ENCODE measurements at places on chromosomes 11 and 22.
A peak's percentile ranks its signal among the peaks of the same experiment; 100 is the strongest.

GRCh38 chr11:18294862-18295261 is 27.1 kb downstream of the HPS5 start:
- DNase-seq, result no peak

GRCh38 chr22:18059991-18060390 is 17.8 kb upstream of the PEX26 start:
- no peak for DNase-seq

DNA sequence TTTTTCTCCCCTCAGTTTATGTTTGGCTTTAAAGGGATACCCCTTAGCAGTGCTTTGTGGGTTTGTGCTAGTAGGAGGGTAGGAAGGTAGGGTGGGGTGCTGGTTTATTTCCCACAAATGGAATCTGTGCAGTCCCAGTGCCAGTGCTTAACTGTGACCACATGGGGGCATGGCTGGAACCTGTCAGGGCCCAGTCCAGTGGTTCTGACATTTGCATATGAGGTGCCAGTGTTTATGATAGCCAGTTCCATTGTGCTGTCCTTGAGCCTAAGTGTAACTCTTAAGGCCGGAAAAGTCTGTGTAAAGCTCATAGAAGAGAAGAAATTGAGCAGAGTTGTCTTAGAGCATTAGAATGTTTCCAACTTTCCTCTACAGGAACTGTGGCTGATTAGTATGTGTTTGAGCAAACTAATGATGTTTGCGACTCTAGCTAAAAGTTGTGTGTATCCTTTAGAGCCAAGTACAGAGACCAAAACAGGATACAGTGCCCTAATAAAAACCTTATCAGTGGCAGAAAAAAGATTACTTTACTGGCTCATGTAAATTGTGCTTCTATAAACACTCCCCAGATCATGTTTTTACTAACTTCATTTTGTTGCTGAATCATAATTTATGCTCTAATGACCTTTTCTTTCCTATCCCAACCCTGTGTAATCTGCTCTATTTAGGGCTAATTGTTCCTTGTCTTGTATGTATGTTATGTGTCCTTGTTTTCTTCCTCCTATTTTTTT is 38.1 kb downstream of the DIXDC1 start:
- DNase-seq, result no peak

GRCh38 chr11:44893308-44893822 is 57.3 kb downstream of the TP53I11 start:
- no peak for DNase-seq

- DNase-seq, result no peak
Observed at GRCh38 chr11:122647736-122648275, 7.7 kb upstream of the UBASH3B start.

GRCh38 chr22:19988331-19988808 is 28.3 kb downstream of the ARVCF start:
- no peak for DNase-seq

DNA sequence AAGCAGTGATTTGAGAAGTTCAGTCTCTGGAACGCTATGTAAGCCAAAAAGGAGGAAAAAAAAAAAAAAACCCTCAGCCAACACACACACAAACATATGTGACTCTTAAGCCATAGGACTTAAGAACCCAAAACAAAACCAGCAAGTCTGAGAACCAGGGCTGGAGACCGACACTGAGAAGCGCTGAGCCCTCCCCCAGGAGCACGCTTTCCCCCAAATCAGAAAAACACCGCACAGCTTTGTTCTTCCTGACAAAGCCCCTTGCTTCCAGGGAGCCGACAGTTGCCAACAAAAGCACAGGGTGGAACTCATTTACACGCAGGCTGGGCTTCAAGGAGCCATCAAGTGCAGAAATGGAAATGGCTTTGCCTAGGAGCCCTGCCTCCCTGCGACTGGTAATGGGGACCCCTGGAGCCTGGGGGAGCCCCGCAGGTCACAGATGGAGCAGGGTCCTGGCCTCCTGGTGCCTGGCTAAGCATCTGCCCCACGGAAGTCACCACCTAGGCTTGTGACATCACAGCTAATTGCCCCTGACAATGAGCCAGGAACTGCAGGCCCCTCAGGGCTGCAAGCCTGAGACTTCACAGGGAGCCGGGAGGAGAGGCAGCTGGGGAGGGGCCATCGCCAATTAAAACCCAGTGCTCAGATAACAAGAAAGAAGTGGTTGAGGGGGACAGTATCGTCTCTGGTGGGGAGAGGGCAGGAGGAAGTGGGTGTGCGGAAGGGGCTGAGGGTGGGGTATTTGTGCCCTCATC is 66.9 kb downstream of the NFAM1 start:
- DNase-seq, result peak; percentile 80

GRCh38 chr11:17434108-17434507 is 42.5 kb downstream of the ABCC8 start:
- DNase-seq, result no peak

- no peak for DNase-seq
Observed at GRCh38 chr11:95304777-95305176, 73.8 kb upstream of the SESN3 start.

DNA sequence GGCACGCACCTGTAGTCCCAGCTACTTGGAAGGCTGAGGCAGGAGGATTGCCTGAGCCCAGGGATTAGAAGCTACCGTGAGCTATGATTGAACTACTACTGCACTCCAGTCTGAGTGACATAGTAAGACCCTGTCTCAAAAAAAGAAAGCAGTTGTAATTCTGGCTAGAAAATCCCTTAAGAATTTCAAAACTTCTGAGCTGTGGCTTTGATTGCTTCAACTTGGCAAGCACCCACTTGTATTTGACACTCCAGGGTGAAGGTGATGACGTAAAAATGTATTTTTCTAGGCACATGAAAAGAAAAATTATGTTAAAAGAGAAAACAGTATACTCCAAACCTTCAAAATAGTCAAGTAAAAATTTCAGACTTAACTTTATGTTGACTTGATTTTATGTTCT is 23.6 kb upstream of the ALKBH3 start:
- DNase-seq, result no peak

DNA sequence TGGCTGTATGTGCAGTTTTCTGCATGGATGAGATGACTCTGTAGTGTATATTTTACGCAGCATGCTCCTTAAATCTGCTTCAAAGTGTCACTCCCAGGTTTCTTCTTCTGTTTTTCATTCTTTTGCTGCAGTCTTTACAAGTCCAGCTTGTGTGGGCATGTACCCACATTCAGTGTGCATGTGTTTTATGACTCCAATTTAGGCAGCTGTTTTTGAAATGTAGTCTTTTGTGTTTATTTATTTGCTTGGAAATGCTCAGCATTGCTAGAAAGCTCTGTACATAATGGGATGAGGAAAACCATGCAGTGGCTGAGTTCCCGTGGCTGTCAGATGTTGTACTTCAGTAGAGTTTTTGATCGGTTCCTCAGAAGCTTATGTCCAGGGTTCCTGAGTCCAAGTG is 138.5 kb downstream of the ARHGAP42 start:
- DNase-seq, result peak; percentile 16

DNA sequence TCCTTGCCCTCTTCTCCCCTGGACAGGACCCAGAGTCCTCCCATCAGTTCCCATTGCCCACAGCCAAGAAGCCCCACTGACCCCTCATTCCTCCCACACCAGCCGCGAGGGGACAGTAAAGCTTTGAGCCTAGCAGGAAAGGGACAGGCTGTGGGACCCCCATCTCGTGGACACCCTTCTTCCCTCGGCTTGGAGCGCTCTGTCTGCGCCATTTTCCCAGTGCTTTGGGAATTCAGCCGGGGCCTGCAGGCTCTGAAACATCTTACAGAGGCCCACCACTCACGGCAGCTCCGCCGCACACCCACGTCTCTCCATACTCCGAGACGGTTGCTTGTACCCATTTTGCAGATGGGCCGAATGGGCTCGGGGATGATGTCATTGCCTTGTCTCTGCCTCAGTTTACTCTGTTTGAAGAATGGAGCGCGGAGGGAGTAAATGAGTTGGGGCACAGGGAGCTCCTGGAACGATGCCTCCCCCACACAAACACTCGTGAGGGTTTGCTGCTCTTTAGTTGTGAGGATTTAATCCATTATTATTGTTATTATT is 447.7 kb downstream of the TBC1D22A start:
- no peak for DNase-seq

- DNase-seq, result peak; percentile 51
Observed at GRCh38 chr22:20130731-20131596, 640 bp upstream of the ZDHHC8 start.

DNA sequence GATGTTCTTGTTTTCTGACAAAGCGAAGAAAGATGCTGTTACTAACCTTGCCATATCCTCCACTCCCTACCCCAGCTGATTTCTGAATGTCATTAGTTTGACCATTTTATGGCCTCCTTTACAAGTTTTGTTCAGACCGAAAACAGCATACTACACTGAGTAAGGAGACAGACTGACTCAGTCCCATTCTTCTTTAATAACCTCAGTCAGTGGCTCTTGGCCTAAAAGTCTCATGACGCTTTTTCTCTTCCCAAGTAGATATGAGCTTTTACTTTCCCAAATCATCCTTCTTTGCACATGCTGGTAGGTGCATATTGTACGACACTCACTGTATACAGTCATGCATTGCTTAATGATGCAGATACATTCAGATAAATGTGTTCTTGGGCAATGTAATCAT is 8.0 kb upstream of the FIBIN start:
- no peak for DNase-seq

DNA sequence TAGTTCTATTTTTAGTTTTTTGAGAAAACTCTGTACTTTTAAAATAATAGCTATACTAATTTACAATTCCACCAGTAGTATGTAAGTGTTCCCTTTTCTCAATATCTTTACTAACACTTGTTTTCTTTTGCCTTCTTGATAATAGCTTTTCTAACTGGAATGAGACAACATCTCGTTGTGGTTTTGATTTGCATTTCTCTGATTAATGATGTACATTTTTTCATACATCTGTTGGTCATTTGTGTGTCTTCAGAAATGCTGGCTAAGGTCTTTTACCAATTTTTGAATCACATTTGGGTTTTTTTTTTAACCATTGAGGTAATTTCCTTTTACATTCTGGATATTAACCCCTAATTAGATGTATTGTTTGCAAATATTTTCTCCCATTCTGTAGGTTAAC is 258.9 kb downstream of the DYNC2H1 start:
- DNase-seq, result no peak

- peak; percentile 10 for DNase-seq
Observed at GRCh38 chr11:110434952-110435779, 5.4 kb downstream of the FDX1 start.

DNA sequence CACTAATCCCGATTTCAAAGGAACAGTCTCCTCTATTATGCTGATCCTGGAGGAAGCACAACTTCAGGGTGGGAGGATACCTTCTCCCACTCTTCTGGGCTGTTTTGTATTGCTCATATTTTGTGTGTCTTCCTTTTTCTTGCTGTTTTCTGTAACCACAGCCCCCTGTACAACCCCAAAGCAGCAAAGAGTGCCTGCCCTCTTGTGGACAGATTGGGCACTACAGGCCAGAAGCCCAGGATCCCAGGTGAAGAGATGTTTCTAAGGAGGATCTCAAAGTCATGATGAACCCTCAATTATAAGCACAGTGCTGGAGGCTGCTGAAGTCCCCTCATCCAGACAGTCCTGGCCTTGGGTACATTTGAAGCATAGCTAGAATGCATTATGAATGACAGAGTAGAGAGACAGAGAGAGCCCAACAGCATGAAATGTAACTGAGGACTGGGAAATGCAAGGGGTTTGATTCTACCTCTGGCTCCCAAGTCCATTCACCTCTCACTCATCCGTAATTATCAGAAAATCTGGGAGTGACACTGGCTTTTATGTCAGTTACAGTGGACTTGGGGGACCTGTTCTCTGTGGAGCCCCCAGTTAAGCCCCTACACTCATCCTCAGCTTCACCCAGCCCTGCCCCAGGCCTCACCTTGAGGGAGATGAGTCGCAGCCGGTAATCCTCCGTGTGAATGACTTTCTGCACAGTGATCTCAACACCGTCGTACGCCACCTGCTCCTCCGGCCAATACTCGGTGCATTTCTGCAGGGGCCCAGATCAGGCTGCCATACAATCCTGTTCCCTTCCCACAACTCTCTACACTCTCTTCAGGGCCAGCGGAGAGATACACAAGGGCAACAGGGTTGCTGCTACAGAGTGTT is 6.2 kb upstream of the IGSF22 start:
- DNase-seq, result peak; percentile 26

DNA sequence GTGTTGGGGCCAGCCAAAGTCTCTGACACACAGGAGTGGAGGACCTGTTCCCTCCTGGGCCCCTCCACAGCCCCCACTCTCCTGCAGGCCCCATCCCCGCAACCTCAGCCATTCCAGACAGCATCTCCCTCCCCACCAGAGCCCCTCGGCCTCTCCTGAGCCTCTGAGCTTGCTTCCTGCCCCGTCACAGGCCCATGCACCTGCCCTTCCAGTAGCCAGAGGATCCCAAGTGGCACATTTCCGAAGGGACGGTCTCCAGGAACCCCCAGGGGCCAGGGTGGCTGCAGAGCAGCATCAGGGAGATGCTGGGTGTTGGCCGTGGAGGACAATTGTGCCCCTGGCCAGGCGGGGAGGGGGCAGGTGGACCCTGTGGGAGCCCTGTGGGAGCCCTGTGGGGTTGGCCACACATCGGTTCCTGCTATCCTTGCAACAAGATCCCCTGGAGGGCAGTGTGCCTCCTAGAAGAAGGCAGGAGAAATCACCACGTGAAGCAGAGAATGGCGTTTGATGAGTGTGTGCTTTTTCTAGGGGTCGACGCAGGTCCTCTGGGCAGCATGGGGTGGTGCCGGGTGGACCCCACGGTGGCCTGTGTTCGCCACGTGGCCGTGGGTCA is 45.3 kb upstream of the PPARA start:
- no peak for DNase-seq

- no peak for DNase-seq
Observed at GRCh38 chr11:116636341-116636929, 136.4 kb downstream of the BUD13 start.

DNA sequence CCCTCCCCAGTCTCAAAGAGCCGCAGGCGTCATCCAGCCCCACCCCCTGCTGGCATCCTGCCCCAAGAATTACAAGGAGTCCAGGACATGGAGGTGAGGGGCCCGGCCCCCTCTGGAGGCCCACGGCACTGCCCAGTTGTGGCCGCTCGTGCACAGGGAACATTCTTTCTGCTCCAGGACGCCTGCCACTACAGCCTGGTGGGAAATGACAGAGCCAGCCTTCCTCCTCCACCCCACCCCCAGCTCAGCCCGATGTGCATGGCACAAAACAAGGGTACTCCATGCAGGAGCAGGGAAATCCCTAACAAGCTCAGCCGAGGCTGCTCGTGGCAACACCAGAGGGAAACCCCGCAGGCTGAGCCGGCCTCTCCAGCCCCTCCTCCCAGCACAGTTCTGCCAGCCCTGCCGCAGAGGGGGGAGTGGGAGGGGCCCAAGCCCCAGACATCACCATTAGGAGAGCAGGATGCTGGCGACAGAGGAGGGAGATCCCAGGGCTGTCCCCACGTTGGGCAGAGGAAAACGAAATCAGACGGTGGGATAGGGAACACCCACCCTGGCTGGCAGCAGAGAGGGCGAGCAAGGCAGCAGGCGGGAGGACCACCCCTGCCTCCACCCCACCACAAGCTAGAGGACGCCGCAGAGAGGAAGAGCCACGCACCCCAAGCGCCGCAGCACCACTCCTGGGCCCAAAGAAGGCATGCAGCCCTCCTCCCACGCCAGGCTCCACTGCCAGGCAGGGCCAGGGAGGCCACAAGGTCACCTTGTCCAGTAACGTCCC is 10.0 kb downstream of the IGSF9B start:
- no peak for DNase-seq

GRCh38 chr11:58222721-58223120 is 6.0 kb downstream of the OR10Q1 start:
- DNase-seq, result no peak

GRCh38 chr11:75203138-75203537 is 37.4 kb upstream of the TPBGL start:
- DNase-seq, result no peak

- DNase-seq, result no peak
Observed at GRCh38 chr11:2868506-2869133, 17.0 kb downstream of the CDKN1C start.

GRCh38 chr11:19546325-19546724 is 166.3 kb upstream of the NAV2 start:
- DNase-seq, result no peak

- peak; percentile 39 for DNase-seq
Observed at GRCh38 chr22:37068859-37069258, 17.3 kb downstream of the KCTD17 start.

All from NCI-H1105 treated with DMSO at 0.1 percent for 48 hours (cell line).